Lung microvascular endothelial cell (primary cell): ENCODE measurements at places on chromosomes 5 and 9.

GRCh38 chr5:87912419-87912818 lies 356.2 kb downstream of the TMEM161B start:
- DNase-seq, result no peak

GRCh38 chr5:6750951-6751685 lies 37.9 kb downstream of the TENT4A start:
- DNase-seq, result no peak

GRCh38 chr9:97647996-97648395 lies 14.4 kb downstream of the NCBP1 start:
- DNase-seq, result no peak

DNA sequence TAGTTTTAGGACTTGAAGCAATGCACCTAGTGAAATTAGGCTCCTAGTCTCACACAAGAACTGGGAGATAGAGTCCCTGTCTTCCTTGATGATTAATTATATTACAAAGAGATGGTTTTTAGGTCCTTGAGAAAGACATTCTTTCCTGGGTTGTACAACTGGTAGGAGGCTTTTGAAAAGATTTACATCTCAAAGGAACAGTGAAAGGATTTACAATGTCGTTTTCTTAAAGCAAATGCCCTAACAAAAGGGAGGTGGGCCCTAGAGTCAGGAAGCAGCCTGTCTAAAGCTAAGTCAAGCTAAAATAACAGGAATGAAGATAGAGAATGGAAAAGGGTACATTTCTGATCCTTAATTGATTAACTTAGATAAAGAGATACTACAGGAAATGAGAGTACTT lies 102.2 kb upstream of the IL7R start:
- no peak for DNase-seq

DNA sequence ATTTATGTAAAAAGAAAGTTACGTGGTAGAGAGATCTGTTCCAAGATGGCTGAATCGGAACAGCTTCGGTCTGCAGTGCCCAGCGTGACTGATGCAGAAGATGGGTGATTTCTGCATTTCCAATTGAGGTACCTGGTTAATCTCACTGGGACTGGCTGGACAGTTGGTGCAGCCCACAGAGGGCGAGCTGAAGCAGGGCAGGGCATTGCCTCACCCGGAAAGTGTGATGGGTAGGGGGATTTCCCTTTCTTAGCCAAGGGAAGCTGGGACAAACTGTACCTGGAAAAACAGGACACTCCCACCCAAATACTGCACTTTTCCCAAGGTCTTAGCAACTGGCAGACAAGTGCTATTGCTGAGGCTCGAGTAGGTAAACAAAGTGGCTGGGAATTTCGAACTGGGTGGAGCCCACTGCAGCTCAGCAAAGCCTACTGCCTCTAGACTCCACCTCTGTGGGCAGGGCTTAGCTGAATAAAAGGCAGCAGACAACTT lies 13.1 kb upstream of the HSD17B4 start:
- DNase-seq, result no peak

DNA sequence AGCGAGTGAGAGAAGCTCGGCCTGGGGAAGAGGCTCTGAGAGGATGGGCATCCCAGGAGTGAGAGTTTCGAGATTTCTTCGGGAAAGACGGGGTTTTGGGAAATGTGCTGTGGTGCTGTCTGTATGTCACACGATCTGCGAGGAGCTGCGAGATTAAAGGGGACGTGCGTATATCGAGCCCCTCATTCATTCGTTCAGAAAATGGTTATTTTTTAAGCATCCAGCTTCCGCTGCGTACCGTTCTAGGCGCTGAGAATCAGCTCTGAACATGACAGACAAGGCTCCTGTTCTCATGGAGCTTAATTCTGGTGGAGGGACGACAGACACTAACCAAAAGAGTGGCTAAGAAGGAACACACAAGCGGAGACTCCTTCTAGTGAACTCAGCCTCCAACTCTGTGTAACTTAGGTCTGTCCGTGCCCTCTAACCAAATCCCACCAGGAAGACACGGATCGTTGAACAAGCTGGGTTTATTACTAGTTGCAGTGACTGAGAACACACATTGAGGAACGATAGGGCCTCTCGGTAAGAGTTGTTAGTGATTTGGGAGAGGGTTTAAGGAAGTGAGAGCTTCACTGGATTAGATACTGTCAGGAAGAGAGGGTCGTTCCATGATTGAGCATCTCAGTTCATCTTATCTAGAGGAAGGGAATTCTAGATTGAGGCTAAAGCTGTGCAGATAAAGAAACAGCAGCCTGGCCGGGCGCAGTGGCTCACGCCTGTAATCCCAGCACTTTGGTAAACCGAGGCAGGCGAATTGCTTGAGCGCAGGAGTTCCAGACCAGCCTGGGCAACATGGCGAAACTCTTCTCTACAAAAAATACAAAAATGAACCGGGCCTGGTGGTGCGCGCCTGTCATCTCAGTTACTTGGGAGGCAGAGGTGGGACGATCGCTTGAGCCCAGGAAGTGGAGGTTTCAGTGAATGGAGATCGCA lies 1.0 kb upstream of the FBXW11 start:
- no peak for DNase-seq

GRCh38 chr5:81216152-81216551 lies 17.0 kb upstream of the CKMT2 start:
- DNase-seq, result no peak

DNA sequence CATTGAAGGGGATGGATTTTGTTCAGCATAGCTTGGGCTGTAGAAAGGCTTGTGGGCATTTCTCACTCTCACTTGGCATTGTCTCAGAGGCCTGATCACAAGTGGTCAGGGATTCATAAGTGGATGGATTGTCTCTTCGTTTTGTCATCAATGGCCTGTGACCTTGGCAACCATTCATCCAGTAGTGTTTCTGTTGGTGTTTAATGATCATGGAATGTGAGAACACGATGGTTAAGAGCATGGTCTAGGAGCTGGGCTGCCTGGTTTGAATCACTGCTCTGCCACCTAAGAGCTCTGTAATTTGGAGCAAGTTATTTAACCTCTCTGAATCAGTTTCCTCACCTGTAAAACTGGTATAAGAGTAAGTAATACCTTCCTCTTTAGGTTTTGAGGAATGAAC lies 430.1 kb upstream of the MEF2C start:
- DNase-seq, result peak; percentile 12

DNA sequence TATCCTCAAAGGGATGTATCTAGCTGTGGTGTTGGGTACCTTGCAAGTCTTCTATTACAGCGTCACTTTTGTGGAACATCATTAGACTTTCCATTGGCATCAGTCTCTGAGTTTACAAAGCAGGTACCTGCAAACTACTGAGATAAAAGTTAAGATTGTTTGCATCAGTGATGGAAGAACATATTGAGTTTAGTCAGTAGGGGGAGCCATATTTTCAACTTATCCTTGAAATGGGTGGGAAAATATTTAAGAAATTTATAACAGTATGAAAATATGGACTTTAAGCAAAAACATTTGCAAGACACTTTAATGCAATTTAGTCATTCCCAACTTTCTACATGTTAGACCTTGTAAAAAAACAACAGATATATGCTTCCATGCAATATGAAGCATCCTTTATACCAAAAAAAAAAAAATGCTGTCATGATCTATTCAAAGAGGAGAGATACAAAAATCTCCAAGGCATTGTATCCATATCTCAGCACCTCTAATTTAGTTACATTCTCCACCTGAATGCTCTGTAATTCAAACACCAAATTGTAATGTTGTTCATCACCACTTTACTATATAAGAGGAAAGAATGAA lies 98.6 kb upstream of the ADAMTS19 start:
- DNase-seq, result peak; percentile 20

DNA sequence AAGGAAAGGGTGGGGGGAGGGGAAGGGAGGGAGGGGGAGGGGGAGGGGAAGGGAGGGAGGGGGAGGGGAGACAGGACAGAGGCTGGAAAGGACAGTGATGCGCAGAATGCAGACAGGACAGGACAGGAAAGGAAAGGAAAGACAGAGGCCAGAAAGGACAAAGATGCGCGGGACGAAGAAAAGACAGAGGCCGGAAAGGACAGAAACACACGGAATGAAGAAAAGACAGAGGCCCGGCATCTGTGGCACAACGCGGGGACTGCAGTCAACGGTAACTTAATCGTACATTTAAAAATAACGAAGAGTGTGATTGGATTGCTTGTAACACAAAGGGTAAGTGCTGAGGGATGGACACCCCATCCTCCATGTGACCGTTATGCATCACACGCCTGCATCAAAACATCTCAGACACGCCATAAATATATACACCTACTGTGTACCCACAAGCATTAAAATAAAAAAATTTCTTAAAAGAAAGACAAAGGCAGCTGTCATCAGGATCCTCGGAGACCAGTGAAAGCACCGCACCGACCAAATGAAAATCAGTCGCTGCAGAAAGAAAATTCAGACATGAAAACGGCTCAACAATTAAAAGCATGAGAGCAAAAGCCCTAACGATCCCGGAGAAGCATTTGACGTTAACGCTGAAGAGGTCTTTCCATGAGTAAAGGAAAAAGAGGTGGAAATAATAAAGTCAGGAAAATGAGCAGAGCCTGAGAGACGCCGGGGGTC lies 52.9 kb upstream of the EXOC3 start:
- DNase-seq, result no peak

DNA sequence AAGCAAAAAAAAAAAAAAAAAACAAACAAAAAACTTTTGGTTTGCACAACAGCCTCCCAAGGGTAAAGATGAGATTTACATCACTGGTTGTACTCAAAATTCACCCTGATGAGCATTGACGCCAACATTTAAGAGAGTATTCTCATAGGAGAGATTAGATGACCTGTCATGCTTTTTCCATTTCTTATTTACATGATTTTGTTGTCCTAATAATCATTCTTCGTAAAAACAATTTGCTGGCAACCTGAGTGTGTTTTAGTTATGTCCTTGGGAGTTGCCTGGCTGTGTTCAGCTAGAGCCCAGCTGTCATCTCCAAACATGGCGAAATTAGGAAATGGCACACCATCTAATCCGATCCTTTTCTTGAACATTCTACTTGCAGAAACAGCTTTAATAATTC lies 186.4 kb upstream of the MRPS30 start:
- no peak for DNase-seq

- no peak for DNase-seq
Observed at GRCh38 chr5:148394587-148395019, 10.8 kb downstream of the FBXO38 start.

- DNase-seq, result no peak
Observed at GRCh38 chr9:20997503-20998076, 33.9 kb downstream of the HACD4 start.
